ENCODE measurements at places on chromosomes 5 and 9.

DNA sequence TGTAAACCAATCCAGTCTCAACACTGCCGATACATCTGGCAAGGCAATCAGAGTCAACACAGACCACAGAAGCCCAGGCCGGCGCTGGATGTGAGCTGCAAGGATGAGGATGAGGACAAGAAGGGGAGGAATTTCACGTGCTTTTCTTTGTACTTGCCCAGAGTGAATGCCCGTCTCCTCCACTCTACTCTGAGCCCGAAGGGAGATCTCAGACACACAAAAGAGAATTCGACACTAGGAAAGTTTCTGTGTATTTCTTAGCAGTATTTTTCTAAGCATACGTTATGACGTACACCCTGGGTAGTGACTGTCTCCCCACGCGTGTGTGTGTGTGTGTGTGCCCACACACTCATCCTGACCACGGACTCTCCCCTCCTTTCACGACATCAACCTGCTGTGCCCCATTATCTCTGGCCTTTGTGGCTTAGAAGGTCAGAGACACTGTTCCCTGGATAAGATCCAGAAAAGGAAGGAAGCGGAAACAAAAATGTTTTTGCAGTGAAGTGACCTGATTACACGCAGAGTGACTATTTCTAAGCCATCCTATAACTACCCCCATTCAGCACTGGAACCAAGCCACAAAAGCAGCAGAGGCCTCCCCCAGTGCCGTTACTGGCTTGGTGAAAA lies 227.3 kb upstream of the DAPK1 start:
- DNase-seq: no peak

- no peak for DNase-seq
Measured at GRCh38 chr5:158976035-158976434, 123.7 kb downstream of the EBF1 start.

GRCh38 chr5:136901-137300 lies 44.9 kb downstream of the PLEKHG4B start:
- DNase-seq: no peak

- DNase-seq: no peak
Measured at GRCh38 chr5:73497497-73498056, 665 bp upstream of the BTF3 start.

- DNase-seq: no peak
Measured at GRCh38 chr5:100902440-100903038, 543 bp downstream of the ST8SIA4 start.

GRCh38 chr9:89309608-89310474 lies 1.2 kb upstream of the CKS2 start:
- no peak for DNase-seq

DNA sequence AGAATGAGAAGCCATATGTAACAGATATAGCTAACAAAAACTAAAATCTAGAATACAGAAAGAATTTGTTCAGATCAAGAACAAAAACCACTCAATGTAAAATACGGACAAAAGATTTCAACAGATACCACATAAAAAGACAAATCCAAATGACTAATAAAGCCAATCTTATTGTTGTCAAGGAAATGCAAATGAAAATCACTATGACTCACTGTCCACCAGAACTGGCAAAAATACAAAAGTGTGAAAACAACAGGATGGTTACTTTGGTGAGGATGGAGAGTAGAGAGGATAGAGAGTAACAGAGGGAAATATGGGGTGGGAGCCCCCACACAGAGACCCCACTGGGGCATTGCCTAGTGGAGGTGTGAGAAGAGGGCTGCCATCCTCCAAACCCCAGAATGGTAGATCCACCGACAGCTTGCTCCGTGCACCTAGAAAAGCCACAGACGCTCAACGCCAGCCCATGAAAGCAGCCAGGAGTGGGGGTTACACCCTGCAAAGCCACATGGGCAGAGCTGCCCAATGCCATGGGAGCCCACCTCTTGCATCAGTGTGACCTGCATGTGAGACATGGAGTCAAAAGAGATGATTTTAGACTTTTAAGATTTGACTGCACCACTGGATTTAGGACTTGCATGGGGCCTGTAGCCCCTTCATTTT lies 15.2 kb upstream of the RHOBTB3 start:
- DNase-seq: no peak

GRCh38 chr5:115458416-115458815 lies 86.2 kb downstream of the FEM1C start:
- DNase-seq: no peak

- no peak for DNase-seq
Measured at GRCh38 chr9:127741831-127742434, 6.8 kb upstream of the TOR2A start.

DNA sequence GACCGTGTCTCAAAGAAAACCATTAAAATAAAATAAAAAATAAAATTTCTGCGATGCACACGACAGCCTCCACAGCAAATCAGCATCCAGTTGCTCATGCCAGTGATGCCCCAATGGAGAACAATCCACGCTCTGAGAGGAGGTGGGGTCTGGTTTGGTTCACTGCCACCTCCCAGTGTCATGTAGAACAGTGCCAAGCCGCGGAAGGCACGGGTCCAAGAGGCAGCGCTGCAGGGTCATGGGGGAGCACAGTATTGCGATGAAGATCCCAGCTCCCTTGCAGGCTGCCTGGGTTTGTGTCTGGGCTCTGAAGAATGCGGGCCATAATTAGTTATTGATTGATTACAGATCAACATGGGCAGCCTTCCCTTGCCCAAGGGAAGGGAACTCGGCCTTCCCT lies 6.1 kb upstream of the CACFD1 start:
- DNase-seq: no peak

- no peak for DNase-seq
Measured at GRCh38 chr9:105455836-105456475, 8.1 kb downstream of the FSD1L start.

DNA sequence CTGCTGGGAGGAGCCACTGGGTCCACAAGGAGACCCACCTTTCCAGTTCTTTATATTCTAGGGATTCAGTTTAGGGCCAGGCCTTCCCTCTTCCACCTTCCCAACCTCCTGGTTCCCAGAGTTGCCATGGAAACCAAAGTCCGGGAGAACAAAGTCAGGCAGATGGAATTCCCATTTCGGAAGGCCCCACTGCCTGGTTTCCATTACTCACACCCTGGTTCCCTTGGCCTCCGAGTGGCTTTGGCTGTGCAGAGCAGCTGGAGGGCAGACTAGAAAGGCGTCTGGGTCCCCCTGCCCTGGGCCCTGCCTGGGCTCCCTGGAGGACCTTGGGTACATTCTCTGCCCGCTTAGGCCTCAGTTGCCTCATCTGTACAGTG lies 136.1 kb downstream of the RGS3 start:
- DNase-seq: no peak

- no peak for DNase-seq
Measured at GRCh38 chr9:94743035-94743954, 16.8 kb downstream of the AOPEP start.

DNA sequence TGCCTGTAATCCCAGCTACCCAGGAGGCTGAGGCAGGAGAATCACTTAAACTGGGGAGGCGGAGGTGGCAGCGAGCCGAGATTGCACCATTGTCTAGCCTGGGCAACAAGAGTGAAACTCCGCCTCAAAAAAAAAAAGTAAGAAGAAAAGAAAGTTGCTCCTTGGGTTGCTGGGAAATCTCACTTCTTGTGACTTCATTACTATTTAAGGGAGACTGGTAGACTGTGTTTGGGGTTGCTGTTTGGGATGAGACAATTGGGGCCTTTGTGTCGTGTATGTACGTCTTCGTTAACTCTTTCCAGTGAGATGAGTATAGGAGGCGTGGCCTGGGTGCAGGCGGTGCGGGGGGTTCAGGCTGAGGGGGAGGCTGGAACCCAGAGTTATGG lies 11.6 kb downstream of the NDST1 start:
- DNase-seq: no peak

DNA sequence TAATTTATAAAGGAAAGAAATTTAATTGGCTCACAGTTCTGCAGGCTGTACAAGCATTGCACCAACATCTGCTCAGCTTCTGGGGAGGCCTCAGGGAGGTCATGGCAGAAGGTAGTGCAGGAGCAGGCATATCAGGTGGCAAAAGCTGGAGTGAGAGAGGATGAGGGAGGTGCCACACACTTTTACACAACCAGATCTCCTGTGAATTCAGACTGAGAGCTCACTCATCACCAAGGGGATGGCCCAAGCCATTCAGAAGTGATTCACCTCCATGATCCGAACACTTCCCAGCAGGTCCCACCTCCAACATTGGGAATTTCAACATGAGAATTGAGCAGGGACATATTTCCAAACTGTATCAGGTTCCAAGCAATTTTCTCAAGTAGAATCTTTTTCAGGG lies 84.7 kb upstream of the BRINP1 start:
- DNase-seq: no peak

GRCh38 chr9:130634801-130635200 lies 29.6 kb upstream of the PRDM12 start:
- DNase-seq: no peak

DNA sequence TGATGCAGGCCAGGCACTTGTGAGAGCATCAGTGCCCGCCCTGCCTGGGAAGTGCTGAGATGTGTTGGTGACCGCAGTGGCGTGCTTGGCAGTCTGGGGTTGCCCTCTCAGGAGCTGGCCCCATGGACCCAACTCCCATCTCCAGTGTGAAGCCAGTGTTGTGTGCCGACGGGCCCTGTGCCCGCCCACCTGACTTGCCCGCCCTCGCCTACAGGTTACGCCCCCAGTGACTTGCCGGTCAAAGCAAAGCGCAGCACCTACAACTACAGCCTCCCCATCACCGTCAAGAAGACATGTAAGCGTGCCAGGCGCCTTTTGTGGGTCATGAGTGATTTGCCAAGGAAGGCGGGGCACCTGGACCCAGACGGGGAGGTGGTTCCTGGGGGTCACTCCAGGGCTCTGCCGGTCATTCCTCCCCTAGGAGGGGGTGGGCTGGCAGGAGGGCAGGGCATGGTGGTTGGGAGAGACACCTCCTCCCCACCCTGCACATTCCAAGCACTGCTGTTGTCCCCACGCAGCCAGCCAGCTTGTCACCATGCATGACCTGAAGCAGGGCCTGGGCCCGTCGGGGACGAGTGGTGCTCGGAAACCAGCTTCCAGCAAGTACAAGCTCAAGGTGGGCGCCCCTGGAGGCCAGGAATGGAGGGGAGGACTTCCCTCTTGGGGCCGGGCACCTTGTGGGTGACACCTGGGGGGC lies 7.4 kb upstream of the CEL start:
- no peak for DNase-seq

DNA sequence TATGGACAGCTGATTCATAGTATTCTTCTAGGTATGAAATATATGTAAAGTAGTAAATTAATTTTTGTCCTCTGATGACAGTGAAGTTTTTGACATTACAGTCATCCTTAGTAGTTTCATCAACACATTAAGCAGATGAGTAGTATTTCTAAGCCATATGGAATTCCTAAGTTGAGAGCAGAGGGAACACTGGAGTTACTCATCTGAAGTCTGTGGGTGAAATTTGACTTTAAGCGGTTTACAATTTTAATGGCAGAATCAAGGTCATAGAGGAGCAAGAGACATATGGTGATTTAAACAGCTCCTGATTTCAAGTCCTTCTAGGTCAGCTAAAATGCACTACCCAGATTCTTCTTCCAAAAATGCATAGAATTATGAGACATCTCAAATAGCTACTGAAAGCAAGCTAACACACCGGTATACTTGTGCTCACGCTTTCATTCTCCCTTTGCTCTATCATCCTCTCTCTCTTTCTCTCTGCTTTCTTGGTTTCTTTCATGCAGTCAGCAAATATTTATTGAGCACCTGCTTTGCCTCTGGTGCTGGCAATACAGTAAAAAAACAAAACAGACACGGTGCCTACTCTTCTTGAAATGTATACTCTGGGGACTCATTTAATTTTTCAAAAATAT lies 235.9 kb downstream of the FER start:
- DNase-seq: no peak

- DNase-seq: peak; percentile 15
Measured at GRCh38 chr9:104743376-104743985, 4.0 kb upstream of the NIPSNAP3A start.

DNA sequence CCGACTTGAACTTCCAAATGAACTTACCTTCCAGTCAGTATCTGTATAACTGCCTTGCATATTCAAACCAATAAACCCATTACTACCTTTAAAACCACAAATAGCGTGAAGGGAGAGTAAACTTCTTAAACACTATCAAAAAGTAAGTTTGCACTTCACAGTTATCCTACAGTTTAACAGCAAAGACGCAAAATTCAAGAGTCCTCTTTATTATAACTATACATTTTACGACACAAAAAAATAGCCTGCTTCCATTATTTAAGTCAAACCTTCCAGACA lies 1.8 kb downstream of the PTBP3 start:
- DNase-seq: no peak

DNA sequence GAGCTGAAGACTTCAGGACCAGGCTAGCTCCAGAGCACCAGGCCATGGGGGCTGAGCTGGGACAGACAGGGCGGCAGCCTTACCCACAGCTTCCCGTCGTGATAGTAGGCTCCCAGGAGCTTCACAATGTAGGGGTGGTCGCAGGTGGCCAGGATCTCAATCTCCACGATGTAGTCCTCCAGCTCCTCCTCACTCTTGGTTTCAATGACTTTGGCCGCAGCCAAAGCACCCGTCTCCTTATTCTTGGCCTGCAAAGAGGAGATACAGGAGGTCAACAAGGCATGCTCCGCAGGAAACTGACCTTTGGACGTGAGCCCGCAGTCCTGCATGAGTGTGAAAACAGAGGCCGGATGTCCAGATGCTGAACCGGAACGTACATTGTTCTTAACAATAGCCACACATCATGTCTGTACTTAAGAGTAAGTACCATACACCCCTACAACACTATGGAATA lies 31.5 kb downstream of the STK10 start:
- no peak for DNase-seq

GRCh38 chr5:170280011-170280493 lies 17.5 kb downstream of the LCP2 start:
- no peak for DNase-seq

DNA sequence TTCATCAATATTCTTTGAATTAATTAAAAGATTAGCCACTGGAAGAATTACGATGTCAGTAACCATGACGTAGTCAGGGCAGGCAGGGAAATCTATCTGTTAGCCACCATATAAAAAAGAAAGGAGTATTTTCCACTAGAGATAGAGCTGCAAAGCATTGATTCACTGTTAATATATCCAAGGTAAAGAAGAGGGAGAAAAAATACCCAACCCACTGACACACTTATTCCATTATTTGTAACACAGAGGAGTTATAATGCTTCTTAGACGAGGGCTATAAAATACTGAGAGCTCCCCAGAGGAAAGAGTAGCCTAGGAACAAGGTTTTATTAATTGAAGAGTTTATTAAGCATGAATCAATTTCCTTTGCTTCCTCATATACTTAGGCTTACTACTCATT lies 382.2 kb upstream of the CDH6 start:
- DNase-seq: no peak

All from stimulated activated CD4-positive, alpha-beta T cell treated with anti-CD3 and anti-CD28 coated beads, TNF-alpha, amount 100 ng/mL, for 48 hours (primary cell).